ENCODE measurements at places on chromosomes 3 and 15.

- DNase-seq: no peak
These were observed 1242.2 kb downstream of the OTOL1 start for GRCh38 chr3:162738784-162739183.

DNA sequence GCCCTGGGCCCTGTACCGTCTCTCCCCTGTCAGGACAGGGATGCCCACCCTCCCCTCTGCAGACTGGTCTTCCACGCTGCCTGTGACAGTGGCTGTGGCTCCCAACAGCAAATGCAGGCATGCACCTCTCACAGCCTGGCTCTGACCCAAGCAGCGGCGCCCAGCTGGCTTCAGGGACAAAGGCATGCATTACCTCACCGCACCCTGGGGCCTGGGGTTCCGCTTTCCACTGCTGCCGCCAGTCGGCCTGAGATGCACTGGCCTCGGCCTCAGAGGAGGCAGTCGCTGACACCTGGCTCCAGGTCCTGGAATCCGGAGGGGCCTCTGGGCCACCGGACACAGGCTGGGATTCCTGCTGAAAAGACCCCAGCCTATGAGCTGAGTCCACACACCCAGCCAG lies 70.3 kb downstream of the SCN5A start:
- DNase-seq: no peak

- no peak for DNase-seq
These were observed 48.7 kb downstream of the NUP210 start for GRCh38 chr3:13371100-13372075.

- no peak for DNase-seq
These were observed 8.3 kb downstream of the POLG start for GRCh38 chr15:89326316-89326715.

- DNase-seq: no peak
These were observed 10.2 kb downstream of the CPN2 start for GRCh38 chr3:194340757-194341400.

DNA sequence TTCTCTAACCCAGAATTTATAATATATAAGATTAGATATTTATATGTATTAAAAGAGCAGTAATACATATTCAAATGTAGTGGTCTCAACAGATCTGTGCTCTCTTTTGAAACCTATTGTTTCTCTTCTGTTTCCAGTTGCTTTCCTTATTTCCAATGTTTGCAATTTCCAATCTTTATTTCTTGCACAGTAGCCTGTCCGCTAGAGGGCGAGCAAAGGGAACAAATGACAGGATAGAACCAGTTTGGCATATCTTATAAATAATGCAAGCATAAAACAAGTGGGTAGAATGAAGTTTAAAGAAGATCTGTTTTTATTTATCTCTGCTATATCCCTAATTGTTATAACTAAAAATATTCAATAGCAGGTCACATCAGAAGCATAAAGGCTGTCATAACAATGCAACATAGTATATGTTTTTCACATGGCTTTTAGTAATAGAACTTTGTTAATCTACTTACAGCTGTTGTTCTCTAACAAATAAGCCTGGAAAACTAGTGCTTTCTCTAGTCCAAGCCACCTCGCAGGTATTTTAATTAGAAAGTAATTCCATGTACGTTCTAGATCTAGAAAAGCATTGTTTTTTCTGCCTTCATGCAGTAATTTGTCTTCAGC lies 15.1 kb upstream of the TCAIM start:
- peak; percentile 82 for DNase-seq

DNA sequence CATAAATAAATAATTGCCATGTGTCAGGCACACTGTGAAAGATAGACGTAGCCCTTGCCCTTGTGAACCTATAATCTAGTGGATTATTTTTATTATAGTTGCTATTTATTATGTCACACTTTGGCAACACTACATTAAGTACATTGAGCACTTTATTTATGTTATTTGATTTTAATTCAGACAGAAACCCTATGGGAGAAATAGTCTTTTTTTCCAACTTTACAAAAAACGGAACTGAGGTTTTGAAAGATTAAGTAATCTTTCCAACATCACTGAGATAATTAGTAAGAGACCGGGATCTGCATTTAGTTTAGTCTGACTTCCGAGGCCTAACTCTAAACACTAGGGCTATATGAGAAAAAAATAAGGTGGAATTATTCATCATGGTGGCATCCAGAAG lies 2.8 kb upstream of the FILIP1L start:
- DNase-seq: no peak

- no peak for DNase-seq
These were observed 61.9 kb downstream of the CRYBG3 start for GRCh38 chr3:97883736-97884135.

DNA sequence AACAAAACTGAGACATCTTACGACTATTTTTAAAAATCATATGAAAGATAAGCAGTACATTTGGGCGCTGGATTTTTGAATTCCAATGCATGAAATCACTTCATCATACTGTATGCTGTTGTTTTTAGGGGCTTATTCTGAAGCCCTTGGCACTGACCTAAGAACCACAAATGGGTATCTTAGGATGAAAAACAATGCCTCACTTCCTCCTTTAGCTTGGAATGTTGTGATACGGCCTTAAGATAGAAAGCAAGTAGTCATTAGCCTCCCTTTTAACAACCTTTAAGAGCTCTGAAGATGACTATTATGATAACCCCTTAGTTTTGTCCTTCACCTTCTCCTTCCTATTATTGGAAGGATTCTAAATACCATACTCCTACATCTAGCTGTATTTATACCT lies 289.8 kb downstream of the ARPP21 start:
- DNase-seq: no peak

DNA sequence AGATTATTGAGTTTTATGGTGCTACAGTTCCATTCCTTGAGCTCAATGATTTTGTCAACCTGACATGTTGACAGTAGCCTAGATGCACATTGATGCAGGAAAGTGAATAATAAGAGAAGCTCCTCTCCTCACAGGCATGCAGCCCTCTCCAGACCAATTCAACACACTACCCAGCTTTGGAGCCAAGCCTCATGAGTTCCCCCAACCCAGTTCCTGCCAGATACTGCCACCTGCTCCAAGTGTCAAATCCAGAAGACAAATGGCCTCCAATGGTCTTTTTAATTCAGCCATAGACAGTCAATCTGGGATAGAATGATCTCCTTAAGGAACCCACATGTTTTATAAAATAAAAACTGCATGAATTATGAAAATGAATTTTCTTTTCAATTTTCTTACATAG lies 83.7 kb upstream of the ARHGEF3 start:
- no peak for DNase-seq

DNA sequence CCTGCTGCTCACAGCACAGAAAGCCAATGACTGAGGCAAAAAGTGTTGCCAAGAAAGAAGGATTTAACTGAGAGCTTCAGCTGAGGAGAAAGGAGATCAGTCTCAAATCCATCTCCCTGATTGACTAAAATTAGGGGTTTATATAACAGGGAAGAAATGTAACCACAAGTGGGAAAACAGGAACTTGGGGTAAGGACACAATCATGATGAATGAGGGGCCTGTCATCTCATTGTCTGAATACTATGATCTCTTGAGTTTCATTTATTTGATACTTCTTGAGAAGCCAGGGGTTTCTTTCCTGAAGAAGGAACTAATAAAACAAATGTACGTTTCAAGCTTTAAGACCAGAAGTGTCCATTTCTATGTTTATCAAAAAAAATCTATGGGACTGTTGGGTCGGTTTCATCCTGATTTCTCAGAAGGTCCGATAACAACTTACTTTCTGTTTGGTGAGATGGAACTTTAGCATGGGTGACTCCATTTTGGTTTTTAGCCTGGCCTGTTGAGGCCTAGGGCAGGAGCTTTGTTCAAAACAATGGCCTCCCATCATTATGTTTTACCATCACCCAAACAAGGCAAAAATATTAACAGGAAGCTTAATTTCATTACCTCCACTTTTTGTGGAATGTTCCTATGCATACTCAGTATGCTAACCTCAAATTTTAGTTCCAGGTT lies 76.6 kb upstream of the PIAS1 start:
- no peak for DNase-seq

DNA sequence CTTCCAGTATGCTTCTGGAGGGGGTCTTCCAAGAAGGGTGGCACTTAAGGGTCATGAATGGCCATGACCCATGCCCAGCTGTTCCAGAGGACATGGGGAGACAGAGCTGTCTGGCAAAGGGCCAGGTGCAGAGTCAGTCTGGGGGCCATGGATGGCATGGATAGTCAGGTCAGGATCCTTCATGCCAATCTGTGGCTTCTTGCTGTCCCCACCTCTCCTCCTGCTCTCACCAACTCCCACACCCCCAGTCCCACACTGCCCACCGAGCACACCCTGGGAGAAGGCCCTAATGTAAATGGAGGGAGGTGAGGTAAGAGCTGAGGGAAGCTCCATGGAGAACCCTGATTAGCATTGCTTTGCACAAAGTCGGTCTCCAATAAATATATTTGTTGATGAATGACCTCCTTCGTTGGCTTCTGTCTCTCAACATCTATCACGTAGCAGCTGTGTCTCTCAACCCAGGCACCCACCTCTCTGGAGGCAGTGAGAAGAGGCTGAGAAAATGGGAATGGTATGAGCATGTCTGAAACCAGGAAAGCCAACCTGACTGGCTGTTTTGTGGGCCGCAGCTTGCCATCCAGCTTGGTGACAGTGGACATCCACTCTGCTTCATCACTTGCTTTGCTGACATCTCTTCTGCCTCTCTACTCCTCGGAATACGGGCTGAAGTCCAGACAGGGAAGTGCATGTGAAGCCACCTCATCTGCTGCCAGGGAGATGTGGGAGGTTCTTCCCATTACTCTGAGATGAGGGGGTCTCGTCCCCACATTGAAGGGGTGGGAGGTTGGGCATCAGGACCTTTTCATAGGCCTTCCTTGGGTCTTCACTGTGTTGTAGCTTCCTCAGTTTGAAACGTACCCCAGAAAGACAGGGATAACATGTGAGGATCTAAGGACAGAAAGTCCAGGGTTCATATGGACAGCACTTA lies 37.7 kb upstream of the RAB6B start:
- DNase-seq: no peak

GRCh38 chr3:116815831-116816588 lies 106.4 kb downstream of the TUSC7 start:
- DNase-seq: peak; percentile 28

DNA sequence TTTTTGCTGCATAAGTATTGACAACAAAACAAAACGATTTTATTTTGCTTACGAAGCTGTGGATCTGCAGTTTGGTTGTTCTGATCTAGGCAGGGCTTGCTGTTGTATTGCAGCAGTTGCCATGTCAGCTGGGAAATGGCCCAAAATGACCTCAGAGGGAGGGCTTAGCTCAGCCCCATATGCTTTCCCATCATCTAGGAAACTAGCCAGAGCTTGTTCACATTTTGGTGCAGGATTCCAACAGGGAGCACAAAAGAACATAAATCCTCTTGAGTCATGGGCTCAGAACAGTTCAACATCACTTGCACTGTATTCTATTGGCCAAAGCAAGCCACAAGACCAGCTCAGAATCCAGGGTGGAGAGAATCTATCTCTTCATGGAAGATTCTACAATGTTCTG lies 42.2 kb upstream of the ROBO2 start:
- peak; percentile 28 for DNase-seq

GRCh38 chr15:50519740-50520425 lies 26.6 kb downstream of the USP50 start:
- DNase-seq: no peak

DNA sequence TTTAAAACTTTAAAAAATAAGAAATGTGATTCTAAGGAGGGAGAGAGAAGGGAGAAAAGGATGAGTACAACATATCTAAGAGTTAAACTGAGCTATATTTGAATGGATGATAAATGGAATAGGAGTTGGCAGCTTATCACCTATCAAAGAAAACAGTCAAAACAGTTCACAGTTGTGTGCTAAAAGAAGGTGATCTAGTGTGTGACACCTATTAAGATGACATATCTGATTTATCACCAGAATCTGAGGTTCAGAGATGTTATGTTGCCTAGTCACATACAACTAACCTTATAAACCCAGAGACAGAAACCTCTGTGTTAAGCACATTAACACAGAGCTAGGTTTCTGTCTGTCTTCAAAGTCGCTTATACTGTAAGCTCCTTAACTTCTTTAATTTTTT lies 3.0 kb downstream of the ATP13A3 start:
- no peak for DNase-seq

DNA sequence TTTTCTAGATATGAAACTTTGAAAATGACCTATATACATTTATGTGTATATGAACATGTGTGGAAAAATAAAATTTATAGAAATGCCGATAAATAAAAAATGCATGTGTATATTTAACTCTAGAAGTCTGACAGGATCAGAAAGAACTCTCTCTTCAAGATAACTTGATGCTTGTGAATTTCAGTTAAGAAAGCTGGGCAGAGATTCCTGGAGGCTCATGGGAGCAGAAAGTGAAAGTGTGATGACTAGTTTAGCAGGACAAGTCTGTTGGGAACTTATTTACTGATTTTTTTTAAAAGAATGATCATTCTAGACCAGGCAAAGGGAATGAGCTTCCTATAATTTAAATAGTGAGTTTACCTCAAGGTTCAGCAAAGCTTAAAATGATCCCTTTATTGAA lies 81.5 kb upstream of the KCNAB1 start:
- DNase-seq: no peak

DNA sequence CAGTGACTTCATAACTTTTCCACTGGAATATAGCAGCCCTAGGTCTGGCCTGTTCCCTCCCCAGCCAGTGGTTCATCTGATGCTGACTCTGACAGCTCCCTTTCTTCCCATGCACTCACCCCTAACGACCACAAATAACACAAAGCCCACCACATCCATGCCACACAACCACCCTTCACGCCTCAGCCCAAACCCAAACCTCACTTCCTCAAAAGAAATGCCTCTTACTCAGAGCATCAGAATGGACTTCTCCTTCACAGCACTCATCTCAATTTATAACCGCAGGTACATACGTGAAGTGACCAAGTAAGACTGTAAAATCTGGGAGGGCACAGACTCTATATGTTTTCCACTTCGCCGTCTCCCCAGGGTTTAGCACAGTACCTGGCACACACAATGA lies 1.1 kb downstream of the RBSN start:
- no peak for DNase-seq

DNA sequence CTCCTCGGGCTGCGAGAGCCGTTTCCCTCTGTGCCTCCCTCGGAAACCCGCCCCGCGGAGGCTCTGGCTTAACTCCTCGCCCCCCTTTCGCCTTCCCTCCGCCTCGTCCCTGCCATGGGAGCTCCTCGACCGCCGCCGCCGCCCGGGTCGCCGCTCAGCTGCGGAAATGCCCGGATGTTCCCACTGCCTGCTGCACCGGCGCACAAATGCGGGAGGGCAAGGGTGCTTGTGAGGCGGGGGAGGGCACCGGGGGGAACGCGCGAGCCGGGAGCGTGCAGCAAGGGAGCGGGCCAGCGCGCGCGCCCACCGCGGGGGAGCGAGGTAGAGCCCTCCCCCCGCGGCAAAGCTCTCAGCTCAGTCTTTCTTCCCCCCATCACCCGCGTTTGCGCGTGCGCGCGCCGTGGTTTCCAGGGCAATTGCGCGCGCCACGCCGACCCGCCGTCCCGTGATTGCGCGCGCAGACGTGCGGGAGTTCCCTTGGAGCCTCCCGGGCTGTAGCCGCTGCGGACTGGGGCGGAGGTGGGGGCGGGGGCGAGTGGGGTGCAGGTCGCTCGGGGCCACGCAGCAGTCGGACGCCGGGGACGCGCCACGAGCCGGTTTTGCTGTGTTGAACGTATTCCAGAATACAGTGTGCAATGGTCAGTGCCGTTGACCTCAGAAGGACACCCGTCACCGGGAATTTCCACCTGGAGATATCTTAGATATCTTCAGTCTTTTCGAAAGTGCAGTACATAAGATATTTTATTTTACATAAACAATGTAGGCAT lies at the start of gene DMXL2:
Gene DMXL2, minus strand, starts transcription at position 168 of the 767 bp plus-strand sequence. CDS start 226 bp downstream, outside the sequence.
- DNase-seq: peak; percentile 79
